Non-pigmented ciliary epithelial cell (primary cell): ENCODE measurements at places on chromosomes 12 and 14.

GRCh38 chr12:41367726-41368405 lies 179.7 kb downstream of the PDZRN4 start:
- no peak for DNase-seq

DNA sequence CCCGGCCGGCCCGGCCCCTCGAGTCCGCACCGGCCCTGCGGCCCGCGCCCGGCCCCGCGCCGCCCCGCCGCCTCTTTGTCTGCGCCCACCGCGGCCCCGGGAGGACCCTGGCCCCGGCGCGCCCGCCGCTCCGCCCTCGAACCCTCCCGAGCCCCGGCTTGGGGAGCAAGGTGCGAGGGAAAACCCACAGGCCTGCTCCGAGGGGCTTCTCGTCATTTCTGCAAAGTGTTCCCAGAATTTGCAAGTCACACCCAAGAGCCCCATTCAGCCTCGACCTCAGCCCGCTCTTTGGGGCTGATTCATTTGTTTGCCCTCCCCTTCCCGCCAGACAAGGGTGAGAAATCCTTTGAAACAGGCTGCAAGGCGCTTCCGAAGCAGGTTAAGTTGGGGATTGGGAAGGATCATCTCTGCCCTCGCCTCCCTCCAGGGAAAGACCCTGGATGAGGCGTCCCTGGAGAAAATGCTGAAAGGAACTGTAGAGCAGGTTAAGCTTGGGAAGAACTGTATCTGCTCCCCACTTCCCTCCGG lies 325 bp upstream of the CLIP1 start:
- DNase-seq = no peak

DNA sequence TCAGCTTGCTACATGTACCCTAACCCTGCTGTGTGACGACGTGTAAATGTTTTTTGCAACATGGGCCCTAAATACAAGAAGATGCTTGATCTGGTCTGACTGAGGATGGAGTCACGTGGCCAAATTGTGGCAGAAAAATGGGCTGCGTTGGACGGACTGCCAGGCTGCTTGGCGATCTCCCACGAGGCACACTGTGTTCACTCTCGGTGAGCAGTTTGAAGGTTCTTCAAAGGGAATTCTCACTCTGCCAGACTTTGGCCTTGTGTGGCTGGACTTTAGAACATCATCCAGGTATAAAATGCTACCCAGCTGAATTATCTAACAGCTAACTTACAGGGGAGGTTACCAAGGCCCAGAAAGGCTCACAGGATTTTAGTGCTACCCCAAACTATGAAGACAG lies 85.1 kb downstream of the KDM2B start:
- DNase-seq = no peak

DNA sequence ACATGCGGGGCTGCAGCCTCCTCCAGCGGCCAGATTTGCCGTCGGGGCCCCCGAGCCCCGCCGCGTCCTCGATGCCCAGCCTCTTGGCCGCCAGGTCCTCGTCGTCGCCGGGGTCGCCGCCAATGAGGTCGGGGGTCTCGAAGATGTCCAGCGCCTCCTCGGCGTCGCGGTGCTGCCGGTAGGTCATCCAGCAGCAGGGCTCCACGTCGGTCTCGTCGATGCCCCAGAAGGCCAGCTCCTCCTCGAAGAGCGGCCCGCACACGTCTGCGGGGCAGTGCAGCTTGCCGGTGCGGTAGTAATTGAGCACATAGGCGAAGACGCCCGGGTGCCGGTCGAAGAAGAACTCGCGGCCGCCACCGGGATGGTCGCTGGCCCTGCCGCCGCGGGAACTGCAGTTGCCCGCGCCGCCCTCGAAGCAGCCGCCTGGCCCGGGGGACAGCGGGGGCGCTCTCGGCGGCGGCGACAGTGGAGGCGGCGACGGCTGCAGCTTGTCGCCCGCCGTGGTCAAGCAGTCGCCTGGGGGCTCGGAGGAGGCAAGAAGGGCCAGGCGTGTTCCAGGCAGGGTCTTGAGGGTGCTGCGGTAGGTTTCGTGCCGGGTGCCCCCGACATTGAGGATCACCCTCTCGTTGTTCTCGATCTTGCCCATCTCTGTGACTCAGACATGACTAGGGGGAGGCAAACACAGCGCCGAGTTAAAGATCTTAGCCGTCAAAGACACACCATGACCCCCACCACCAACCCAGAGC lies 2.1 kb downstream of the KCNC2 start:
- no peak for DNase-seq

DNA sequence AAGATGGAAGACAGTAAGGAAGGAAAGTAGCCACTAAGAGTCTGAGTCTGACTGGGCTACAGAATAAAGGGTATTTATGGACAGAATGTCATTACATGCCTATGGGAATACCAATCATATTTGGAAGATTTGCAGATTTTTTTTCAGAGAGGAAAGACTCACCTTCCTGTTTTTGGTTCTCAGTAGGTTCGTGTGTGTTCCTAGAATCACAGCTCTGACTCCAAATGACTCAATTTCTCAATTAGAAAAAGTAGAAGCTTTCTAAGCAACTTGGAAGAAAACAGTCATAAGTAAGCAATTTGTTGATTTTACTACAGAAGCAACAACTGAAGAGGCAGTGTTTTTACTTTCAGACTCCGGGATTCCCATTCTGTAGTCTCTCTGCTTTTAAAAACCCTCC lies 15.4 kb upstream of the PAPLN start:
- DNase-seq = peak; percentile 17

- DNase-seq = peak; percentile 15
These were observed 7.3 kb upstream of the C12orf50 start for GRCh38 chr12:88036353-88036965.

DNA sequence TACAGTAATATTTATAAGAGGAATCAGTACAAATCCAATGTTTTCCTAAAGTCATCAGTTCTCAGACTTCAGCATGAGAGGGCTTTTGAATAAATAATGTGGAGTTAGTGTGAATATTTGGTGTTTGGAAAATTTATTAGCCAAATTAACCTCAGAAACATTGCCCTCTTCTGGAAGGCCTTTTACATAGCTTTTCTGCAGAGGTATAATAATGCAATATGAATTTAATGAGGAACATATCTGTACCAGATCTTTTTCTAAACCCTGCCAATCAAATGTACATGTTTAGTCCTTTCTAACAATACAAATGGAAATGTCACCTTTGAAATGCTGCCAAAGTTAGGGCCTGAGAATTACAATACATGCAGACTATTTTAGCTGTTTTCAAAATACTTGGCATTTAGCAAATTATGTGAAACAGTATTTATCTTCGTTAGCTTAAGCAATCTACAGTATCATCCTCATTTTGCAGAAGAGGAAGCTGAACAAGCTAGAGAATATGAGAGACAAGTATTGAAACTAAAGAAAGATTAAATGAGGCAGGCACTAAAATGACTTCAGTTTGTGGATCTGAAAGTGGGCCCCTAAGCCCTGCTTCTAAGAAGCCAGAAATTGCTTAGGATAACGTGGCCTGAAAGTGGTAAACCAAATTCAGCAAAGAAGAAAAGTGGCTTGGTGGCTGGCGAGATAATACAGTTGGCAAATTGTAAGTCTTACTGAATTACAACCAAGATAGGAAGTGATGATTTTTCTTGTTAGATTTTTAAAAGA lies 60.4 kb upstream of the MANSC4 start:
- no peak for DNase-seq

- peak; percentile 86 for DNase-seq
These were observed at the start of gene SRP54 for GRCh38 chr14:34982421-34983147. Gene SRP54, plus strand, starts transcription at chr14:34982992. Its CDS starts 13,718 bp downstream, at chr14:34996710.

GRCh38 chr12:127494961-127495915 lies 771.7 kb upstream of the TMEM132C start:
- no peak for DNase-seq

DNA sequence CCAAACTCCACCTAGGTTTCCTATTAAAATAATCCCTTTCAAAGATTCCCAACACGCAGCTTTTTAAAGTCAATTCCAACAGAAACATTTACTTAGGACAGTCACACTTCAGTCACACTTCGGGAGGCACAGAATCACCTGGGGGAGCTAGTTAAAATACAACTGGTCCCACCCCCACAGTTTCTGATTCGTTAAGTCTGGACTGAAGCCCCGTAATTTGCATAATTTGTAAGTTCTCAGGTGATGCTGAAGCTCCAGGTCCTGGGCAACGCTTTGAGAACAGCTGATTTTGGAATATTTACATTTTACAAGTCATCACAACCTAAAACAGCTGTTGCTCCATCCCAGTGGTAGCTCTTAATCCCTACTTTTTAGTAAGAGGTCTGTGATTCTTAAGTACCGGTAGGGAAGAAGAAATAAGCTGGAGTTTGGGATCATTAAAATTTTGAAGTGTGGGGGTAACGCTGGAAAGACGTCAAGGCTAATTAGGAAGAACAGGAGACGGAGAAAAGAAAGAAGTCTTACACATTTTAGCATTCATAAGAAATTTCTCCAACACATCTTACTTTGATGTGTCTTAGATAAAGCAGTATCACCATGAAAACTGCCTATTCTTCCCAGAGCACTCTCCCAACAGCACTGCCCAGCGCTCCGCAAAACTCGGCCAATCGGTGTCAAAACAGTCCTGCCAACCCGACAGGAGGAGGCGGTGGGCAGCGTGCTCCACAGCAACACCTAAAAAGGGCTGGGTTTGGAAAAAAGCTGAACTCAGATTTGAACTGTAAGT lies 1.1 kb downstream of the IPO8 start:
- no peak for DNase-seq

GRCh38 chr14:78259831-78260230 lies 89.7 kb downstream of the NRXN3 start:
- no peak for DNase-seq

DNA sequence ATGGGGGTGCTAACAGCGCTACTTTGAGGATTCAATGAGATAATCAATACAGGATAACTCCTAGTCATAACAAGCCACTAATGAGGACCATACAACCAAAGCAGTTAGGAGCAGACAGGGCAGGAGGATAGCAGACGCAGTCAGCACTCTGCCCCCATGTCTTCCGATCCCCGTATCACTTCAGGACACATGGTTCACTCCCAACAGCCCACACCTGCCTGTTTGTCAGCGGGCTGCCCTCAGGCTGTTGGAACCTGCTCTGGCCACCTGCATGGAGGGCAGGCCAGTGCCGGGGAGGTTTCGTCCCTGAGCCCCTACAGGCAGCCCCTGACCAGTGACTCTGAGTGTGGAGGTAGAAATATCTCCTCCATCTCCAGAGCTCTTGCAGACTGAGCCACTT lies 37.1 kb upstream of the LTBP2 start:
- DNase-seq = no peak

DNA sequence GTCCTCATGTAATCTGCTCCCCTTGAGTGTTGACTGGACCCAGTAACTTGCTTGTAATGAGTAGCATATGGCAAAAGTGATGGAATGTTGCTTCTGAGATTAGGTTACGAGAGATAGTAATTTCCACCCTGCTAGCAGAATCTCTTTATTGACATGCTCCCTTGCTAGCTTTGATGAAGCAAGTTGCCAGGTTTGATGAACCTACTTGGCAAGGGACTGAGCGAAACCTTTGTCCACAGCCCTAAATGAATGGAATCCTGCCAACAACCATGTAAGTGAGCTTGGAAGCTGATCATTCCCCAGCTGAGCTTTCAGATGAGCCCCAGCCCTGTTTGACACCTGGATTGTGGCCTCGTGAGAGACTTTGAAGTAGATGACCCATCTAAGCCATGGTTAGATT lies 120.8 kb upstream of the PLXNC1 start:
- DNase-seq = no peak

DNA sequence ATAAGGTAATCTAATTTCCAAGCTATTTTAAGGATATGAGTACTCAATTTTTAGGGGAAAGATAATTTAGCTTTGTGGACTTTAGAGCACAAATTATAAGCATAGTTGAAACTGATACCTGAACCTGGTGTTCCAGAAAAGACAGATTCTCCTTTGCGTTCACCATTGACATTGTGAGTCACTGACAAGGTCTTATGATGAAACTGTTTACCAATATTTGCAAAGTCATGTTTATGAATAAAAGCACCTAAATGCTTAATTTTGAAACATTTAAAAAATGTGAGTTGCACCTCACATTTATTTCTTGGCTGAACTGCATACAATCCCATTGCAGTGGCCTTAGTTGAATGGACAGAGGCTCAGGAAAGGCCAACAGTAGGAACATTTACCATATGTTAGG lies 3.9 kb downstream of the BCAT1 start:
- no peak for DNase-seq

DNA sequence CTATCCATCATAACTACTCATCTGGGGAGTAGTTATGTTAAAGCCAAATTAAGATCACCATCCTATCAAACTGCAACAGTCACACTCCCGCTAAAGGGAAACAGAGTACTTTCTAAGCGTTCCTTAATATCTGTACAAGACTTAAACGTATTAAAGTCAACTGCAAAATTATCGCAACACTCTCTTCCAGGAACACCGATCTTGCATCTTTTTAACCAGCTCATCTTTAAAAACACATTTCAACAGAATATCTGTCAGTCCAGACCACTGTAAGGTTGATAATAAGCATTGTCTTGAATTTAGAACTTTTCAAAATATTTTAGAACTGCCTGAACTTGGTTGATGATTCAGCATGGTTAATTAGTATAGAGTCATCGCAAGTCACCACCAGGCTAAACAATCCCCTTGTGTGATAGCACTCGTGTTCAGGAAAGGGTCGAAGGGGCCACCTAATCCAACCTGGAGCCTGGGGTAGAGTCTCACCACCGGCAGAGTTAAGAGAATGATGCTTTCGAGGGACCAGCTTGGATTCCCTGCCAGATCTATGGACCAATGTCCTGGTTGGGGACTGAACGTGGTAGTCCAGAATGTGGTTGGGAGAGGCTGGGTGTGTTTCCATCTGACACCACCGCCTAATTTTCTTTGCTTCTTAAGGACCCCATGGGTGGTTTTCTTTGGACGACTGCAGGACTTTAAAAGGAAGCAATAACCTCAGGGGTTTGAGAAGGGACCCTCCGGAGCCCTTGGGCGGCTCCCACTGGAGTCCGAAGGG lies 890 bp downstream of the SPTLC2 start:
- DNase-seq = no peak

- no peak for DNase-seq
These were observed 4.7 kb upstream of the GPATCH2L start for GRCh38 chr14:76146976-76147375.
